Kidney tubule cell (primary cell): ENCODE measurements at places on chromosomes 4 and X.

GRCh38 chr4:8515316-8516060, 64.7 kb upstream of the GPR78 start:
- no peak for DNase-seq

- DNase-seq, result no peak
Observed at GRCh38 chr4:15990570-15991285, 27.8 kb upstream of the FGFBP2 start.

- no peak for DNase-seq
Observed at GRCh38 chrX:2450681-2451080, 50.1 kb downstream of the DHRSX start.

- DNase-seq, result peak; percentile 52
Observed at GRCh38 chrX:119826399-119826959, 26.3 kb downstream of the UPF3B start.

DNA sequence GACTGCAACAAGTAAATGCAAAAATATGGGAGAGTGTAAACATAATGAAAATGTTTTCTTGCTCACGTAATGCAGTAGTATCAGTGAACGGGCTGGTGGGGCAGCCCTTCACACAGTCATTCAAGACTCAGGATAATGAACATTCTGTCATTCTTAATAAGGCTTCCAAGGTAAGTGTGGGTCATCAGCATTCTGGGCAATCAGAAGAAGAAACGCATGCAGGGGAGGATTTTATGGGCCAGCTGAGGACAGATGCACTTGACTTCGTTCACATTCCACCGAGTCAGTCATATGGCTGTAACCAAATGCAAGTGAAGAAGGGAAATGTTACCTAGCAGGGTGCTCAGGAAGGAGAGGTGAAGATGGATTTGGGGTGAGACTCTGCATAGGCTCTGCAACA, 68.0 kb upstream of the MAP9 start:
- peak; percentile 19 for DNase-seq

DNA sequence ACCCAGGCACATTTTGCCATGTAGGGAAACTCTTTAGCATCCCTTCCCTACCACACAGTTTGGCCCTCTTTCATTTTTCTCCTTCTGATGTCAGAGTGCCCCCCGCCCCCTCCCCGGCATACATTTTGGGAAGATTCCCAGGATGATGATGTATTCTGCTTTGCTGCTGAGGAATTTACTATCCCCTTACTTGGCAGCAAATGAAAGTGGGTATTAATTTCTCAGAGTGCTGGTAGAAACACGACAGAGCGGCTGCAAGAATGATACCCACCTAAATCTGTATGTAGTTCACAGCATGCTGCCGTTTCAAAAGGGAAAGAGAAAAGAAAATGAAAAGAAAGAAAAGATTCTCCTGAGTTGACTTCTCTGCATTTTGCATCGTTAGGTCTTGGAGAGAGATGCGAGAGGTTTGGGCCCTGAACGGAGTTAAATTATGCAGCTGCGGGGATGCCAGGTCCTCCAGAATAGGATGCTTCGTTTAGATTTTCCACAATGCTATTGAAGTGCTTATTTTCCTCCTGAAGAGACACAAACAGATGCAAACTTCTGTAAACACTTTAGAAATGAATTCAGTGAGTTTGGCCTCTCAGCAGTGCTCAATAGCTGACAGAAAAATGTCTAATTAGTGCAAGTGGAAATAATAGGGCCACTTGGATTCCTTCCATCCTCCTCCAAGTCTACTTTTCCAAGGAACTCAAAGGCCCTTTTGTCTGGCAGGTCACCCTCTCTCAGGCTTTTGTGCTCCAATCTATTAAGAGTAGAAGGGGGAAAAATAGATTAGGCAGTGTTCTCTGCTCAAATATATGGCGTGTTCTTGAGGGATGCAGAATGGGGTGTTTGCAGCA, 106.2 kb downstream of the ALPK1 start:
- no peak for DNase-seq

GRCh38 chrX:95721011-95721410, 963.6 kb upstream of the DIAPH2 start:
- no peak for DNase-seq

- DNase-seq, result no peak
Observed at GRCh38 chr4:130600706-130601105, 1504.8 kb downstream of the C4orf33 start.

GRCh38 chr4:89579771-89580170, 257.2 kb downstream of the SNCA start:
- peak; percentile 11 for DNase-seq

- no peak for DNase-seq
Observed at GRCh38 chr4:143109376-143109775, 75.3 kb upstream of the USP38 start.
